ENCODE measurements at places on chromosomes 1 and 21. TPM values are rescaled to one million over a fixed set of nuclear protein-coding genes. Genes with fewer than 3 reads are reported as not detected.

TNFRSF8 gene
- total RNA-seq: not detected

HES2 gene
- 1.1 TPM for total RNA-seq

NEK2 gene
- total RNA-seq: 25.5 TPM

S100A7 gene
- not detected for total RNA-seq

LCE6A gene
- not detected for total RNA-seq

OR10J1 gene
- total RNA-seq: not detected
